Myocyte (in vitro differentiated cells): ENCODE measurements at places on chromosomes 11 and 22. TPM values are rescaled to one million over a fixed set of nuclear protein-coding genes. Genes with fewer than 3 reads are reported as not detected.

DNA sequence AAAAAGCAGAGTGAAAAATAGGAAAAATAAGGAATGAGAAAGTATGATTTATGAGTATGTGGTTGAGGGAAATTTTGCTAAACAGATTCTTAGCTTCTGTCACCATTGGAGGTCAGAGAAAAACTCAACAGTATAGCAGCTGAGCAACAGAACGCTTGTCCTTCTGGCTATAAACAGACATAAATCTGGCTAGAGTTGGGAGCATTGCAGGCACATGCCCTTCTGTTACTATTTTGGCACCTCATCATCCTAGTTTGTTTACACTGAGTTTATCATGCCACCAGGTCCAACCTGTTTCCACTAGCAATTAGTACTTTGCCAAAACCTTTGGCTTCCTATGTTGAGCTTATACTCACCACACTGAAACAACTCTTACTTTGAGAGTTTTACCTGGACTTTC, 6.9 kb downstream of the UBE4A start:
- DNase-seq: no peak

DNA sequence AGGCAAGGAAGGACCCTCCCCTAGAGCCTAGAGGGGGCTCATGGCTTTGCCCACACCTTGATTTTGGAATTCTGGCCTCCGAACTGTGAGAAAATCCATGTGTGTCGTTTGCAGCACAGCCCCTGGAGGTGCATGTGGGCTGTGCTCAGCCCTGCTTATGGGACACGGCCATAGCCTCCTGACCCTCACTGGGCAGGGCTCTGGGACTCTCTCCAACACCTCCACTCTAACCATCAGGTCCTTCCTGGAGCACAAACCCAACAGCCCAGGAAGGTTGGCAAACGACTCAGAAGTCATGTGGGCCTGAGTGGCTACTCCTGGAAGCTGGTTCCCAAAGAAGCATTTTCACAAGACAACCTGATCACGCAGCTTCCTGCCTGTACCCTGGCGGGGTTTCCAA, 144.1 kb downstream of the CTTN start:
- DNase-seq: no peak

DNA sequence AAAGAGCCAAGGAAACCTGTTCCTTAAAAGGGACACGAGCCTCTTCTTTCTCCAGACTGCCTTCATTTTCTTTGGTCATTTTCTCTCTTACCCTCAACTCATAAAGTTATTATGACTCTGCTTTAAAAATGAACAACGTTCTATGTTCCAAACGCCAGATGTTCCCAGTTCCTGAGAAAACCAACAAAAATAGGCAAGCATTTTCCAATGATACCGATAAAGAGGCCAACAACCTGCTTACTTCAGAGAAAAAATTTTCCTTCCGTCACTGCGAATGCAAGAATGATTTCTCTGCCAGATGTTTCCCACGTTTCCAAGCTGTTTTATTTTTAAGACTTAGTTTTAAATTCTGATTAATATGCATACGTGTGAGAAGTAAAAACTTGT, 315 bp upstream of the TRPC6 start:
- DNase-seq: no peak

GRCh38 chr11:10329935-10330334, 25.1 kb downstream of the ADM start:
- DNase-seq: peak; percentile 36

DNA sequence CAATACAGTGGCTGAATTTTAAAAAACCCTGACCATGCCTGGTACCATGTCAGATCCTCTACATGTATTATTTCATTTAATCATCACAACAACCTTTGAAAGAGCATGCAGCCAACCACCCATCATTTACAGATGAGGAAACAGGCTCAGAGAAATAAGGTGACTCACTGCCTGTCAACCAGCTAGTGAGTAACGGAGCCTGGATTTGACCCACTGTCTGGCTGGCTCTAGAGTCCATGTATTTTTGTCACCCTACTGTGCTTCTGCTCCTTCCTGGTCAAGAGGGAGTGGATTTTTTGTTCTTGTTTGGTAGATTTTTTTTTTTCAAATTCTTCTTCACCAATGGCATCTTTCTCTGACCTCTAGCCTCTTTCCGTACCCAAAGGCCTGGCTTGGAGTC, 77.4 kb downstream of the CWC15 start:
- peak; percentile 10 for DNase-seq

DNA sequence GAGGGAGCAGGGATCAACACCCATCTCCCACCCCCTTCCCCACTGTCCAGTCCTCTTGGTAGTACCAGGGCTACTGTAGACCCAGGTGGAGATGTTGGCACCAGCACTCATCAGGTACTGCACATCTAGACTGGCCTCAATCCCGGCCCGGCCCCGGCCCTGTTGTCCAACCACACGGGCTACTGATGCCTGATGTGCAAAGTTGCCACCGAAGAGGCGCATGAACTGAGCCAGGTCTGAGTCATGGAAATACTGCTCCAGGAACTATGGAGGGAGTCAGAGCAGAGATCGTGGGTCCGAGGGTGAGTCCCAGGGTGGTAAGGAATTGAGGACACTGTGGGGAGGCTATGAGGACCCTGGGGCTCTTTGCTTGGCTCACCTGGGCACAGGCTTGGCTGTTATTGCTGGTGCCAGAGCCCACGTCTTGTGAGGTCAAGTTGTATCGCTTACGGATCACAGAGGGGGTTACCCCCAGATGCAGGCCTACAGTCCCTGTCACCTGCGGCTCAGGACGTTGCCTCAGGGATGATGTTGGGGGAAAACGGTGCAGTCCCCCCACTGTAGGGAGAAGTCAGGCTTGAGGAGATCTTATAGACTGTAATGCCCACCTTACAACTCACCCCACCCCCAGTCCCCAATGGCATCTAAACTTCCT, 2.5 kb downstream of the TPP1 start:
- DNase-seq: no peak

DNA sequence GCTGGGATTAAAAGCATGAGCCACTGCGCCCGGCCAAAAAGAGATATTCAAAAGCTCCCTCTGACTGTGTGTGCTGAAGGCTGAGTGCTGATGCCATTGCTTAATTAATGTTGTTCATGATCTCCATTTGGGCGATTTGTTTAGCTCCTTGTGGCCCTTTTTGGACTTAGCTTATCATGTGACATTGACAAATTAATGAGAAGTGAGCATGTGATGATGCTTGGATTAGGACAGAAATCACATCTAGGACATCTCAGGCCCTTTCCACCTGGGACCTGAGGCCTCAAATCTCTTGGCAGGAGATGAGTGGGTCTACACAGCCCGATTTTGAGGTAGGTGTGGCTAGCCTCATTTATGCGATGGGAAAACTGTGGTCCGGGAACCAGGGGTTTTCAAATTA, 10.4 kb downstream of the EHF start:
- no peak for DNase-seq

- DNase-seq: peak; percentile 36
These were observed 140.0 kb downstream of the ADAMTS15 start for GRCh38 chr11:130588471-130588870.

DNA sequence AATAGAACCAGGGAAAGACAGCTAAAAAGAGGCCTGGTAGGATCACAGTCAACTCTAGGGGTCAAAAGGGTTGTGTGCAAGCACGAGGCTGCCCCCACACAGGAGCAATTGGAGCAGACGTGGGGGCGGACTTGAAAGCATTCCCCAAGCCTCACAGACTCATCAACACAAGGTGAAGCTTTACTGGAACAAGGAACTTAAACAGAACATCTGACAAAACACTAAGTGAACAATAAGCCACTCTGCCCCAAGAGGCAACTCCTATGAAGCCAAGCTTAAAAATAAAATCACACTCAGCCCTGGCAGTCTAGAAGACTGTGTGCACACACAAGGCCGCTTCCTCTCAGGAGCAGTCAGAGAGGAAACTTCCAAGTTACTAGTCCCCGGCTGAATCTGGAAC, 32.2 kb upstream of the TEAD1 start:
- DNase-seq: peak; percentile 17

FOLR2 gene
- not detected in 2 replicates for total RNA-seq

KRTAP5-8 gene
- total RNA-seq: 0.21 TPM in 1 of 2 replicates, not detected in the other

ZNF215 gene
- total RNA-seq: 0.13 and 0.52 TPM in 2 replicates

GLYAT gene
- not detected in 2 replicates for total RNA-seq

HSPB2 gene
- 14.6 and 15.6 TPM in 2 replicates for total RNA-seq

OR2AT4 gene
- not detected in 2 replicates for total RNA-seq
